Endodermal cell (in vitro differentiated cells): ENCODE measurements at places on chromosomes 6 and 20.

GRCh38 chr6:122758927-122759334, 20.6 kb upstream of the FABP7 start:
- H3K4me3 ChIP-seq, result no peak overlapping the region
- no peak for DNase-seq
- H3K36me3 ChIP-seq, result no peaks in the 10 kb centered on the region
- H3K4me1 ChIP-seq, result no peaks in the 10 kb centered on the region
- H3K27ac ChIP-seq, result no peak overlapping the region

DNA sequence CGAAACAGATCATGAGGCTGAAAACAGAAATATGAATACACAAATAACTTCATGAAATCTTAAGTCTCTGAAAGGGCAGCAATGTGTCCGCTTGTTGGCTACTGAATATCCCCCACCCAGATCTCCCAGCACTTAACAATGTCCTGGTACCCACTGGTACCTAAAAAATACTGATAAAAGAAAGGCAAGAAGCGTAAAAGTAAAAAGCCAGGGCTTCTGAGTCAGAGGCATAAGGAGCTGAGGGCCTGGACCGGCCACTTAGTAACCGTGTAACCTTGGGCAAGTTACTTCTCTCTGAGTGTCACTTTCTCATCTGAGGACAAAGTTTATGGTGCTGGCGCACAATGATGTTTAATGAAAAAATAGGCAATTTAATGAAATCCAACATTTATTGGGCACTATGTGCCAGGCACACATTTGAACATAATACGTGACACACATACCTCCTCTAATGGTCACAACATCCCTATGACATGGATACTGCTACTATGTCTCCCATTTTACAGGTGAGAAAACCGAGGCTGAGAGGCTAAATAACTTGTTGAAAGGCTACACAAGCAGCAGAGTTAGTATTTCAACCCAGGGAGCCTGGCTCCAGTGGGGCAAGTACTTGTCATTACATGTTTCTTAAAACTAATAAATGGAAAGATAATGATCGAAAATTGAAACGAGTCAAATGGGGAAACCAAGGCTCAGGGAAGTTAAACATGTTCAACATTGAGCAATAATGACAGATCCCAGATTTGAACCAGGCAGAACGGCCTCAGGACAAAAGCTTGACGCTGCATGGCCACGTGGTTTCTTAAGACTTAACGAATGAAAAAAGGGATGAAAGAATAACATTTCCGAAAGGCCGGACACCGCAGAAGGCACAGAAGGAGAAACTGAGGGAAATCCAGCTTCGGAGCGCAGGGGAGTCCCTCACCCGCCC, 828 bp downstream of the TP53RK start:
- no peak for DNase-seq
- H3K27me3 ChIP-seq, result no peaks in the 10 kb centered on the region
- peak overlapping the region; percentile 95 for H3K27ac ChIP-seq
- no peaks in the 10 kb centered on the region for H3K4me1 ChIP-seq
- H3K36me3 ChIP-seq, result peaks cover 28% of the 10 kb centered on the region

GRCh38 chr6:23016696-23017095, 447.3 kb downstream of the HDGFL1 start:
- H3K36me3 ChIP-seq, result no peaks in the 10 kb centered on the region
- no peaks in the 10 kb centered on the region for H3K27me3 ChIP-seq
- no peak overlapping the region for H3K4me3 ChIP-seq
- no peaks in the 10 kb centered on the region for H3K4me1 ChIP-seq
- H3K27ac ChIP-seq, result no peak overlapping the region

GRCh38 chr6:104477569-104477968, 382.1 kb downstream of the HACE1 start:
- H3K4me3 ChIP-seq, result no peak overlapping the region
- no peaks in the 10 kb centered on the region for H3K27me3 ChIP-seq
- no peak for DNase-seq
- H3K4me1 ChIP-seq, result no peaks in the 10 kb centered on the region
- H3K36me3 ChIP-seq, result no peaks in the 10 kb centered on the region

DNA sequence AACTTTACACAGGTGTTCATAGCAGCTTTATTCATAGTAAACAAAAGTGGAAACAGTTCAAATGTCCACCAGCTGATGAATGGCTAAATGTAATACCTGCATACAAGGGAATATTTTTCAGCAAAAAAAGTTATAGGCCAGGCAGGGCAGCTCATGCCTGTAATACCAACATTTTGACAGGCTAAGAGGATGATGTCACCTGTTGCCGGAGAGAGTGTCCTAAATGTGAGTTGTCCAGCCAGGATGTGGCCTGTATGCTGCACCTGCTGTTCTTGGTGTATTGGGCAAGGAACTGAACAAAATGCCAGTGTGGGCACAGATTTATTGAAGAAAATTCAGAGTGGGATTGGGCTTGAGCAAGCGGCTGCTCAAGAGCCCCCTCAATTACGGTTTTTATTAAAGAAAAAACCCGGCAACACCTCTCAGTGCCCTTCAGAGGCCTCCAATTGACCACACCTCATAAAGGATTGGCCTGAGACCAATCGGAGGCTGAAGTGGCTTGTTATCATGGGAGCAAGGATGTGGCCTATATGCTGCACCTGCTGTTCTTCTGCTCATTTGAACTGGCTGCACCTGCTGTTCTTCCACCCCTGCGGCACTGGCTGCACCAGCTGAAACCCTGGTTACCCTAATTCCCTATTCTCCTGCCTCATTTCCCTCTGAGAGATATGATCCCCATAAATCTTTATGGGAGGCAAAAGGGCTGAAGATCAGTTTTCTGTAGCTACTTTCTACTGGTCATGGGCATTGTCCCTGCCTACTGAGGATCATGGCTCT, 164.3 kb upstream of the PROKR2 start:
- H3K4me3 ChIP-seq, result no peak overlapping the region
- H3K36me3 ChIP-seq, result no peaks in the 10 kb centered on the region
- H3K4me1 ChIP-seq, result no peaks in the 10 kb centered on the region
- DNase-seq, result peak; percentile 29

- no peak overlapping the region for H3K27ac ChIP-seq
- no peaks in the 10 kb centered on the region for H3K36me3 ChIP-seq
- no peak for DNase-seq
- H3K4me3 ChIP-seq, result peak overlapping the region; percentile 26
- peaks cover 4% of the 10 kb centered on the region for H3K4me1 ChIP-seq
These were observed 141.3 kb upstream of the INSM1 start for GRCh38 chr20:20226554-20226953.

GRCh38 chr6:31558631-31559500, 11.5 kb downstream of the NFKBIL1 start:
- H3K27me3 ChIP-seq, result no peaks in the 10 kb centered on the region
- no peak overlapping the region for H3K27ac ChIP-seq
- no peak overlapping the region for H3K4me3 ChIP-seq
- no peak for DNase-seq
- peaks cover 28% of the 10 kb centered on the region for H3K36me3 ChIP-seq

DNA sequence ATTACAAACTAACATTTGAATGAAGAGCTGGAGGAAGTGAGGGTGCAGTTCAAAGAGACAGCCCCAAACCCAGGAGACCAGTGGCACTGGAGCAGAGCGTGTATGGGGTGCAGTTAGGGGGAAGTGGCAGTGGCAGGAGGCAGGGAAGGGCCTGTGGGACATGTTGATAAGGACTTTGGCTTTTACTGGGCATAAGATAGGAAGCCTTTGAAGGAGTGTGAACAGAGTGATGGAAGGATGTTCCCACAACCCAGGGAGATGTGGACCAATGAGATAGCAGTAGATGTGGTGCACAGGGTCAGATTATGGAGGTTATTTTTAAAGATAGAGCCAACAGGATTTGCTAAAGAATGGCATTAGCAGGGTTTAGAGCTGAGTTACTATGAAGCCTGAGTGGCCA, 56.4 kb downstream of the AIG1 start:
- DNase-seq, result no peak
- no peak overlapping the region for H3K4me3 ChIP-seq
- H3K36me3 ChIP-seq, result no peaks in the 10 kb centered on the region
- no peaks in the 10 kb centered on the region for H3K4me1 ChIP-seq
- no peak overlapping the region for H3K27ac ChIP-seq
- H3K27me3 ChIP-seq, result no peaks in the 10 kb centered on the region

GRCh38 chr20:63119121-63119962, 96.6 kb downstream of the YTHDF1 start:
- no peak overlapping the region for H3K4me3 ChIP-seq
- H3K36me3 ChIP-seq, result no peaks in the 10 kb centered on the region
- no peak overlapping the region for H3K27ac ChIP-seq

- H3K27ac ChIP-seq, result no peak overlapping the region
- H3K36me3 ChIP-seq, result no peaks in the 10 kb centered on the region
- no peaks in the 10 kb centered on the region for H3K4me1 ChIP-seq
These were observed 40.5 kb downstream of the TGM6 start for GRCh38 chr20:2421247-2421646.

GRCh38 chr6:142015011-142015410, 117.7 kb upstream of the GJE1 start:
- peak; percentile 84 for DNase-seq
- peaks cover 6% of the 10 kb centered on the region for H3K4me1 ChIP-seq
- H3K4me3 ChIP-seq, result peak overlapping the region; percentile 59

DNA sequence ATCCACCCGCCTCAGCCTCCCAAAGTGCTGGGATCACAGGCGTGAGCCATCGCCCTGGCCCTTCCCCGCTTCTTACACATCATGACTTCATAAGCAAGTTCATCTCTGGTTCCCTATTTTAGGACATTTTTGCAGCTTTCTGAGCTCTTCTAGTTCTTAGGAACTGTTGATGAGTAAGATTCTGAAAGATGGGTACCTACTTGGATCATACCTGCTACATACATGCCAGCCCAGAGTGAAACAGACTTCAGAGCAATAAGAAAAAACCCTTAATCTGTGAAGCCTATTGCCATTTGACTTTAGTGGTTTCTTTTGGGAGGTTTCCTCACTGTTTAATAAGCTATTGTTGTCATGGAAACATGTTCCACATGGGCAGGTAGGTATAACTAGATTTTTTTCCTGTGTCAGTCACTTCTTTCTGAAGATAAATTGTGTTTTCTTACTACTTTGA, 27.9 kb upstream of the TMEM217 start:
- no peaks in the 10 kb centered on the region for H3K4me1 ChIP-seq
- DNase-seq, result no peak
- H3K27ac ChIP-seq, result no peak overlapping the region
- H3K4me3 ChIP-seq, result no peak overlapping the region
- no peaks in the 10 kb centered on the region for H3K27me3 ChIP-seq
- H3K36me3 ChIP-seq, result peaks cover 75% of the 10 kb centered on the region

- no peaks in the 10 kb centered on the region for H3K36me3 ChIP-seq
- no peaks in the 10 kb centered on the region for H3K4me1 ChIP-seq
- no peak overlapping the region for H3K27ac ChIP-seq
- DNase-seq, result no peak
- no peak overlapping the region for H3K4me3 ChIP-seq
- H3K27me3 ChIP-seq, result no peaks in the 10 kb centered on the region
These were observed 289.9 kb upstream of the ZFP64 start for GRCh38 chr20:52481443-52481842.

DNA sequence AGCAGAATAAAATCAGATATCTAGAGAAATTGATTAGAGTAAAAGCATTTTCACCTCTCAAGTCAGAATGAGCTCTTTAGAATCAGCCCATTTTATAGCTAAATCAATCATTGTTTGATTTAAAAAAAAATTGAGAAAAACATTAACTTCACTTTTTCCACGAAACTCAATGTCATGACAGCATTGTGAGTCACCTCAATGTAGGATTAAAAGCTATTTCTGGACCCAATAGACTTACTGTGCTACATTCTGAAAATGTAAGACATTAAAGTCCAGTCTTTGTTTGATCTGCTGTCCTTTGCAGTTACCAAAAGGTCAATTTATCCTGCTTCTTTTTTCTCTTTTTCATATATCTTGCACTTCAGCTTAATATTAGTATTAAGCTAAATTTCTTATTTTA, 519.4 kb upstream of the ZNF337 start:
- H3K4me1 ChIP-seq, result no peaks in the 10 kb centered on the region
- DNase-seq, result no peak
- no peak overlapping the region for H3K27ac ChIP-seq
- no peaks in the 10 kb centered on the region for H3K36me3 ChIP-seq
- no peak overlapping the region for H3K4me3 ChIP-seq

DNA sequence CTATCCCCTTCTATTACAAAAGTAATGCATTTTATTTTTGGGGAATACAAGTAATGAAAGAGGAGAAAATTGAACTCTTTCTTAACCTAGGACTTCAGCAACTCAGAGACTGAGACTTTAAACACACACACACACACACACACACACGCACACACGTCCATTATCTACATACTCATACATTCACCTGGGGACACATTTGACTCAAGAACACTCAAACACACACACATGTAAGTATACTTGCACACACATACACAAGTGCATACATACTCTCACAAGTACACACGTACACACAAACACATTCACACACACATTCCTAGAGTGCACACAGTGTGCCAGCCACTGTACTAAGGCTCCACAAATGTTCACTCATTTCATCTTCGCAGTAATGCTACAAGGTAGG, 2.1 kb upstream of the R3HDML start:
- no peaks in the 10 kb centered on the region for H3K27me3 ChIP-seq
- DNase-seq, result no peak
- no peak overlapping the region for H3K4me3 ChIP-seq
- H3K36me3 ChIP-seq, result no peaks in the 10 kb centered on the region

DNA sequence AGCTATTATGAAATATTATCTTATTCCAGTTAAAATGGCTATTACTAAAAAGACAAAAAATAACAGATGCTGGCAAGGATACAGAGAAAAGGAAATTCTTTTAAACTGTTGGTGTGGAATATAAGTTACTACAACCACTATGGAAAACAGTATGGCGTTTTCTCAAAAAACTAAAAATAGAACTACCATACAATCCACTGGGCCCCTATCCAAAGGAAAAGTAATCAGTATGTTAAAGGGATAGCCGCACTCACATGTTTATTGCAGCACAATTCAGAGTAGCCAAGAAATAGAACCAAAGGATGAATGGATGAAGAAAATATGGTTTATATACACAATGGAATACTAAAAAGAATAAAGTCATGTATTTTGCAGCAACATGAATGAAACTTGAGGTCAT, 303.8 kb upstream of the ECI2 start:
- no peak for DNase-seq
- H3K4me1 ChIP-seq, result no peaks in the 10 kb centered on the region
- H3K27me3 ChIP-seq, result no peaks in the 10 kb centered on the region
- no peaks in the 10 kb centered on the region for H3K36me3 ChIP-seq

GRCh38 chr20:8361006-8361652, 229.1 kb downstream of the PLCB1 start:
- H3K4me3 ChIP-seq, result peak overlapping the region; percentile 67
- no peak for DNase-seq
- peaks cover 23% of the 10 kb centered on the region for H3K4me1 ChIP-seq
- H3K27me3 ChIP-seq, result no peaks in the 10 kb centered on the region
- no peak overlapping the region for H3K27ac ChIP-seq
- H3K36me3 ChIP-seq, result no peaks in the 10 kb centered on the region

- no peaks in the 10 kb centered on the region for H3K27me3 ChIP-seq
- no peaks in the 10 kb centered on the region for H3K4me1 ChIP-seq
- H3K27ac ChIP-seq, result no peak overlapping the region
- H3K36me3 ChIP-seq, result no peaks in the 10 kb centered on the region
These were observed 713 bp downstream of the WFDC9 start for GRCh38 chr20:45630371-45630770.
